ENCODE measurements at places on chromosomes 7 and 10. TPM values are rescaled to one million over a fixed set of nuclear protein-coding genes. Genes with fewer than 3 reads are reported as not detected.

GRCh38 chr7:139078399-139078798 is 31.1 kb downstream of the ZC3HAV1 start:
- no peaks in the 10 kb centered on the region for H3K36me3 ChIP-seq
- no peak for DNase-seq
- H3K27ac ChIP-seq = peak overlapping the region; percentile 28

DNA sequence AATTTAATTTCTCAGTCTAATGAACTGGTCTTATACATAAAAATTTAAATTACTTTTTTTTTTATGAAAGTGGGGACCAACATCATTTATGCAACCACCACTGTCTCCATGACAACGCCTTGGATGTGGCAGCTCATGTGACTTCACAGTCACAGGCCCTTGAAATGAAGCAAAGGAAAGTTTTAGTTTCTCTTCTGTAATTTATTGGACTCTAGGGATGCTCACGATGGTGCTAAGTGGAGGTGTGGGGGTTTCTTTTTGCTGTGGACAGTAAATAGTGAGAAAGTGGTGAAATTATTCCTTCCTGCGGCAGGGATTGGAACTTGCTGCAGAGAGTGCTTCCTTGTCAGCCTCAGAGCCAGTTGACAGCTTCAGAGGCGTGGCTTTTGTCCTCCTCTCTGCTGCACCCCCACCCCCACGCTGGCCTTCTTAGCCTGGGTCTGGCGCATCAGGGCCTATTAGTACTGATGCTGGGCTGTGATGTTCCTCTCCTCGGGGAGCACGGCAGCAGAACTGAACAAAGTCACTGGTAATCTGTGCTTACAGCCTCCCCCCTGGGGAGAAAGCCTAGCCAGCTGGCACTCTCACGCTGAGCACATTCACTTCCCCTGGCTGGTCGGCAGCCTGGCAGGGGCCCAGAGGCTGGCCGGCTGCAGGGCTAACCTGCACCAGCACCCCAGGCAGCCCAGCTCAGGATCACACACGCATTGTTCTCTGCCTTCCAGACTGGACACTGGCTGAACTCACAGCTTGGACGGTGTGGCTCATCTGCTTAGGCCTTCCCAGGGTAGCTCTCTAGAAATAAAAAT is 517.5 kb upstream of the GALNT17 start:
- H3K27ac ChIP-seq = peak overlapping the region; percentile 69
- peak; percentile 77 for DNase-seq
- peak overlapping the region; percentile 15 for H3K4me3 ChIP-seq
- H3K27me3 ChIP-seq = no peaks in the 10 kb centered on the region
- H3K36me3 ChIP-seq = no peaks in the 10 kb centered on the region
- no peaks in the 10 kb centered on the region for H3K4me1 ChIP-seq

HMX2 gene
- total RNA-seq = not detected

GRCh38 chr7:127151379-127151778 is 101.4 kb downstream of the GRM8 start:
- H3K4me1 ChIP-seq = no peaks in the 10 kb centered on the region
- no peak overlapping the region for H3K27ac ChIP-seq
- H3K4me3 ChIP-seq = no peak overlapping the region
- H3K36me3 ChIP-seq = no peaks in the 10 kb centered on the region

DNA sequence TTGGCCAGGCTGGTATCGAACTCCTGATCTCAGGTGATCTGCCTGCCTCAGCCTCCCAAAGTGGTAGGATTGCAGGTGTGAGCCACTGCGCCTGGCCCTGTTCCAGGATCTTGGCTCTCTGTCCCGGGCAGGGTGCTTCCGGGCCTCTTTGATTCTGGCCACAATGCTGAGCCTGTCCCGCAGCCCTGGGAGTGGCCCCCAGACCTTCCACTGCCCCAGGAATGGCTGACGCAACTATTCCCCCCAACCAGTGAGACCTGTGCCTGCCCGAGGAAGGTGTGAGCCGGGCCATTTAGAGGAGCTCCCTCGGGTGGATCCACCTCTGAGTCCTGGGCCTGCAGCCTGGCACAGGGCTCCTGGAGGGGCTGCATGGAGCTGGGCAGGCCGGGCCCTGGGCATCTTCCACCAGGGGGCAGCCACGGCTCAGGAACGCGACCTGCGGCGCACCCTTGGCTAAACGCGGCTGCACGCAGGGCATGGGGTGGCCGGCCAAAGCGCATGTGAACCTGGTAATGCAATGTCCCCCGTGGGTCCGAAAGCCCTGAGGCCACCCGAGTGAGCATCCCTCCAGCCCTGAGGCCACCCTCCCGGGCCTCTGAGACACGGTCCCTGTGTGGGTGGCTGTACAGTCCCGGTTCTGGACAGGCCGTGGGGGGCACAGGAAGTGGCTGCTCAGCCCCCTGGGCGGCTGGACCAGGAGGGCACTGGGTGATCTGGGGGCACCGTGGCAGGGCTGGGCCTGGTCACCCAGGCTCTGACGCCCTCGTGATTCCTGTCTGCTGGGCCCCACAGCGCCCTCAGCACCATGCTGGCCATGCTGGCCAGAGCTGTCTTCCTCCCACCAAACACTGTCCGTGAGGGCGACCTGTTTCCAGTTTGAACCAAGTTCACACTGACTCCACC is 24.8 kb downstream of the GRIFIN start:
- peaks cover 12% of the 10 kb centered on the region for H3K4me1 ChIP-seq
- H3K36me3 ChIP-seq = no peaks in the 10 kb centered on the region
- no peaks in the 10 kb centered on the region for H3K27me3 ChIP-seq

DNA sequence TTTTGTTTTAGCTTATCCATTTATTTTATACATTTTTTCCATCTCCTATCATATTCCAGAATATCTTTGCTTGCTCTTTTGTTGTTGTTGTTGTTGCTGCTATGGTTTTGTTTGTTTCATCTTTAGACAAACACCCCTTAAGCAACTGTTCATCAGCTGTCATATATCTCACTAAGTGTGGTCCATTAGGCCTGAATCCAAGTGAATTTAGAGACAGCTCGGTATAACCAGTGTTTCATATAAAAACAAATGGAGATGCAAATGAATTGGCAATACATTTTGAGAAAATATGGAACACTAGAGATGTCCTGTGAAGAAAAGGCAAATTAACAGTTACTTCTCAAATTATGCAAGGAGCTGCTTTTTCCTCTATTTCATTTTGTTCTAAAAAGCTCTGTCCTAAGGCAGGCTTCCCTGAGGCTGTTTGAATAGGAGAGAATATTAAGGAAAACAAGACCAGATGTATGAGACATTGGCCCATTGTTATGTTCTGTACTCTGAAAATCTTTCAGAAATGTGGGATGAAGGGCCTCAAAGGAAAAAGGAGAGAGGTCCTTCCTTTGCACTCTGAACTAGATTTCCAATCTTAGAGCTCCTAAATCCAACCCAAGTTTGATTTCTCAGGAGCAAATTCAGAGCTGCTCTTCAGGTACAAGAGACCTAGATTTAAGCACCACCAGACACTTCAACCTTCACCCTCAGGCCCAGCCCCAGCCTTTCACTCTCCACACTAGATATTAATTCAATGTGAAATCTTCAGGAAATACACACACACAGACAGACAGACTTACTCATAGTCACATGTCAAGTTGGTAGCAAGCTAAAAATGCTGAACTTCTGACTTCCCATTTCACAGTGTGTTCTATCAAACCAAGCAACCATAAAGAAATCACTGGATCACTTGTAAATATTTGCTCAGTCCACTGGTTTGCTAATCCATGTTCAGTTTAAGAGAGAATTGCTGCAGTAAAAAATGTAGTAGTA is 5.4 kb downstream of the TFEC start:
- H3K27ac ChIP-seq = no peak overlapping the region
- no peak for DNase-seq

- no peak overlapping the region for H3K4me3 ChIP-seq
- no peak for DNase-seq
- no peaks in the 10 kb centered on the region for H3K36me3 ChIP-seq
- no peaks in the 10 kb centered on the region for H3K27me3 ChIP-seq
Observed at GRCh38 chr7:89837515-89837914, 316.8 kb upstream of the STEAP1 start.

DNA sequence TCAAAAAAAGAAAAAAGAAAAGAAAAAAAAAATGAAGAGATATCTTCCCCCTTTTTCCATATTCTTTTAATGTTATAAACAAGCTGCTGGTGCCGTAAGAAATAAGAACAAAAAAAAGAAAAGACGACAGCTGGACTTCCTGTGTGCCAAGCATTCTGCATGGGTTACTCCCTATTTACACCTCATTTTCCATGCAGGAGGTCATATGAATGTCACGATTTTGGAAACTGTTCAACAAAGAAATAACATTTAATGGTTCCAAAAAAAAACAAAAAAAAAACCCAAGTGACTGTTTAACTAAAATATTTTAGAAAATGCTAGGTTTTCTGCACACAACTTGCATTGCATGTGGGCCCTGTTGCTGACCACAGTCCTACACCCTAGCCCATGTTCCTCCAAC is 159.3 kb downstream of the TNS3 start:
- no peak for DNase-seq
- no peak overlapping the region for H3K4me3 ChIP-seq
- no peaks in the 10 kb centered on the region for H3K27me3 ChIP-seq
- H3K27ac ChIP-seq = no peak overlapping the region
- no peaks in the 10 kb centered on the region for H3K4me1 ChIP-seq

GRCh38 chr10:28087661-28088351 is 88.9 kb upstream of the ODAD2 start:
- no peak for DNase-seq
- no peaks in the 10 kb centered on the region for H3K36me3 ChIP-seq
- H3K27ac ChIP-seq = no peak overlapping the region
- no peaks in the 10 kb centered on the region for H3K4me1 ChIP-seq
- H3K4me3 ChIP-seq = no peak overlapping the region

DNA sequence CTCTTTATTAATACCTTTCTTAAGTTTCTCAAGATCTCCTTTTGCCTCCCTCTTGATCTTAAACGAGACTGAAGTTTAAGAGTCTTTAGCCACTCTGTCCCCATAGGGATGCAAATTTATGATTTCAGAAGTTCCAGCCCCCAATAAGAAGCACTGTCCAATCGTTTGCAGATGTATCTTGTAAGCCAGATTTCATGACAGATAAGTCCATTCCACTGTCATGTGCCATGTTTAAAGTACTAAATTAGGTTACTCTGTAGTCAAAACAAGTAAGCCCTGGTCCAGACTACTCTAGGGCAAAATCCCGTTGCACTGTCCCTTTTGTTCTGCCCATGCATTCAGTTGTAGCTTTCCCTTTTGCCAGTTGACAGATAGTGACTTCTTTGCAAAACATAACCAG is 157.2 kb upstream of the KAT6B start:
- H3K36me3 ChIP-seq = no peaks in the 10 kb centered on the region
- no peaks in the 10 kb centered on the region for H3K27me3 ChIP-seq
- no peak overlapping the region for H3K4me3 ChIP-seq
- no peak for DNase-seq

- no peaks in the 10 kb centered on the region for H3K27me3 ChIP-seq
- H3K27ac ChIP-seq = no peak overlapping the region
- H3K4me3 ChIP-seq = no peak overlapping the region
- no peak for DNase-seq
- H3K36me3 ChIP-seq = no peaks in the 10 kb centered on the region
- H3K4me1 ChIP-seq = no peaks in the 10 kb centered on the region
Observed at GRCh38 chr7:55520426-55521140, 51.7 kb downstream of the VOPP1 start.

DNA sequence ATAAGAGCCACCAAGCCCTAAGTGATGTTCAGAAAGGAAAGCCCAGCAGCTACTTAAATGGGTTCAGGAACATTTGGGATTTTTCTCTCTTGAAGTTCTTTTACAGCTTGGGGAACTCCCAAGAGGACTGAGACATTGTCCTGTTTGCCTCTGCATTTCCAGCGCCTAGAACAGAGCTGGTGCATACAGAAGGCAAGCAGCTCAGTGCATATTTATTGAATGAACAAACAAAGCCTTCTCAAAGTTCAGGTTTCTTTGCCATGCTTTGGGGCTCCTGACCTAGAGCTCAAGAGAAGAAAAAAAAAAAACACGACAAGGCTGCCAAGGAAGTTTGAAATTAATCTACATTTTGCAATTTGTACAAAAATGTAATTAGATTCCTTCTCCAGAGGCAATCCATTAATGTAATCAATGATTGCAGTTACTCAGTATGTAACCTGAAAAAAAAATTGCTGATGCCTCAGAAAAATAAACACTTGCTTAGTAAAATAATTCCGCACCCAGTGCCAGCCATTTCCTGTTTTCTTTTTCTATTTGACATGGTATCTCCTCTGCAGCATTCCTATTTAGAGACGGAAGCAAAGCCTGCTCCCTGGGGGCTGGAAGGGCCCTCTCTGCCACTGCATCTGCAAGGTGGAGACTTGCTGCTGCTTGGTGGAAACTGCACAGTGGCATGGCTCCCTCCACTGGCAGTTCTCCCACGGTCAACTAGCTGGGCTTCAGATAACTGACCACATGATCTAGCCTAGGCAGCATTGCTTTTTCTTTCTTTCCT is 157.3 kb downstream of the TMEM178B start:
- no peak overlapping the region for H3K4me3 ChIP-seq
- H3K36me3 ChIP-seq = no peaks in the 10 kb centered on the region
- no peaks in the 10 kb centered on the region for H3K4me1 ChIP-seq
- no peak for DNase-seq
- no peaks in the 10 kb centered on the region for H3K27me3 ChIP-seq

- no peaks in the 10 kb centered on the region for H3K27me3 ChIP-seq
- no peak overlapping the region for H3K27ac ChIP-seq
- no peak overlapping the region for H3K4me3 ChIP-seq
- DNase-seq = no peak
Observed at GRCh38 chr7:126778101-126778500, 474.6 kb downstream of the GRM8 start.

TM9SF3 gene
- 95.7 TPM for total RNA-seq

ZNF467 gene
- 6.3 TPM for total RNA-seq

MINDY4 gene
- total RNA-seq = 13.8 TPM

- no peak overlapping the region for H3K4me3 ChIP-seq
- no peaks in the 10 kb centered on the region for H3K36me3 ChIP-seq
- H3K4me1 ChIP-seq = peaks cover 14% of the 10 kb centered on the region
- H3K27me3 ChIP-seq = no peaks in the 10 kb centered on the region
Observed at GRCh38 chr10:101686133-101686925, 8.6 kb downstream of the FBXW4 start.

NPC1L1 gene
- total RNA-seq = 0.33 TPM

GRCh38 chr10:71486484-71487114 is 89.9 kb downstream of the CDH23 start:
- H3K27ac ChIP-seq = no peak overlapping the region
- H3K36me3 ChIP-seq = no peaks in the 10 kb centered on the region
- H3K27me3 ChIP-seq = no peaks in the 10 kb centered on the region
- H3K4me3 ChIP-seq = no peak overlapping the region
- H3K4me1 ChIP-seq = no peaks in the 10 kb centered on the region
- no peak for DNase-seq

LDB3 gene
- 2.9 TPM for total RNA-seq

GRCh38 chr10:43846187-43846680 is 197.6 kb upstream of the ZNF32 start:
- no peaks in the 10 kb centered on the region for H3K27me3 ChIP-seq
- H3K36me3 ChIP-seq = no peaks in the 10 kb centered on the region
- H3K27ac ChIP-seq = peak overlapping the region; percentile 34
- no peak for DNase-seq

- no peak overlapping the region for H3K27ac ChIP-seq
- H3K36me3 ChIP-seq = no peaks in the 10 kb centered on the region
- no peaks in the 10 kb centered on the region for H3K4me1 ChIP-seq
- no peak for DNase-seq
- no peak overlapping the region for H3K4me3 ChIP-seq
Observed at GRCh38 chr7:28678431-28678965, 266.2 kb downstream of the CREB5 start.

GRCh38 chr7:156620291-156620675 is 20.3 kb upstream of the RNF32 start:
- no peaks in the 10 kb centered on the region for H3K4me1 ChIP-seq
- H3K27ac ChIP-seq = no peak overlapping the region
- H3K27me3 ChIP-seq = peaks cover 12% of the 10 kb centered on the region
- H3K4me3 ChIP-seq = no peak overlapping the region
- DNase-seq = no peak

WDR37 gene
- total RNA-seq = 14.4 TPM
